ENCODE measurements at places on chromosomes 1 and 21.

GRCh38 chr1:46134660-46135331 lies 2.4 kb upstream of the PIK3R3 start:
- DNase-seq, result no peak

GRCh38 chr1:61085983-61086644 lies 3.8 kb downstream of the NFIA start:
- DNase-seq, result no peak

DNA sequence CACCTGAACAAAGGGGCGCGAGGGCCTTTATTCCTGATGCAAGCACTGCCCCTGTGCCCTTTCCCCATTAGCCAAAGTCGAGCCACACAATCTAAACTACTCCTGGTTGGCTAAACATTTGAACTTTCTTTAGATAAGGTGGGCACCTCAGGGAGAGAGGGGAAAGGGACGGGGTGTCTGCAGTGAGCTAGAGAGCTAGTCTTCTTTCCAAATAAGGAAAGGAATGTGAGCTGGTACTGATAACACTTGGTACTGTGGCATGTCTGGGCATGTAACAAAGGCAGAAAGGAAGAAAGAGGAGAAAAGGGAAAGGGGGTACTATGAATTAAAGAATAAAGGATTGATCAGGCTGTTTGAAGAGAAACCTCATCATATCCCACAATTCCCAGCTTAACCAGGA lies 62.8 kb downstream of the OVGP1 start:
- DNase-seq, result no peak

- no peak for DNase-seq
Measured at GRCh38 chr1:33927721-33928120, 63.8 kb downstream of the HMGB4 start.

DNA sequence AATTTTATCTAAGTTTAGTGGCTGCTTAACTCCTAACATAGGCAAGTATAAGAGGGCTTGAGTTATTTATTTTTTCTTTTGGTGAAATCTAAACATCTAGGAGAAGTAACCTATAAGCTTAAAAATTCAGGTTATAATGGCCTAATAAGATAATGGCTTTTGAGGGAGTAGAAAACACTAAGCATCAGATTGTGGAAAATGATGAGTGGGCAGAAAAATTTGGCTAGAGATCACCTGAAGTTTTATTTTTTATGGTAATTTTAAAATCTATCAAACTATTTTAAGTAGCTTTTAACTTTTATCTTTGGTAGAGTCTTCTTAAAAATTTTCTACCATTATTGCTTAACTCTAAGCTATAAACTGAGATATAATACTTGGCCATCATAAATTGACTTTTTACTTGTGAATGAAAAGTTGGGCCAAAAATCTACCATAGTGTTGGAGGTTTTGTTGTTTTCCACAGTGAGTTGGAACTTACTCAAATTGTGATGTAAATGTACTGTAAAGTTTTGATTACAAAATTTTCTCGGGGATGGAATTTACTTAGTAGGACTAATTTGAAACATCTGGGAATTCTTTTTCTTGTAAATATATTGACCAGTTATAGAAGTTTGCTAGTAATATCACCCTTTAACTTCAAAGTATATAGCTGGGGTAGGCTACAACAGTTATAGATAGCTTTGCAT lies 63.9 kb downstream of the USP25 start:
- DNase-seq, result no peak

DNA sequence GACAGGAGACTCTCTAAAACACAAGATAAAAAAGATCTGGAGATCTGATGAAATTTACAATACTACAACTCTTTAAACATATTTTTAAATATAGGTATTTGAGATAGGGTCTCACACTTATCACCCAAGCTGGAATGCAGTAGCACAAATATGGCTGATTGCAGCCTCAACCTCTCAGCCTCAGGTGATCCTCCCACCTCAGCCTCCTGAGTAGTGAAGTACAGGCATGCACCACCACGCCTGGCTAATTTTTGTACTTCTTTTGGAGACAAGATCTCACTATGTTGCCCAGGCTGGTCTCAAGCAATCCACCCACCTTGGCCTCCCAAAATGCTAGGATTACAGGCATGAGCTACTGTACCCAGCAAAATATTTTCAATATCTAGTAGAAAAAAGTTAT lies 170.0 kb upstream of the NR5A2 start:
- no peak for DNase-seq

DNA sequence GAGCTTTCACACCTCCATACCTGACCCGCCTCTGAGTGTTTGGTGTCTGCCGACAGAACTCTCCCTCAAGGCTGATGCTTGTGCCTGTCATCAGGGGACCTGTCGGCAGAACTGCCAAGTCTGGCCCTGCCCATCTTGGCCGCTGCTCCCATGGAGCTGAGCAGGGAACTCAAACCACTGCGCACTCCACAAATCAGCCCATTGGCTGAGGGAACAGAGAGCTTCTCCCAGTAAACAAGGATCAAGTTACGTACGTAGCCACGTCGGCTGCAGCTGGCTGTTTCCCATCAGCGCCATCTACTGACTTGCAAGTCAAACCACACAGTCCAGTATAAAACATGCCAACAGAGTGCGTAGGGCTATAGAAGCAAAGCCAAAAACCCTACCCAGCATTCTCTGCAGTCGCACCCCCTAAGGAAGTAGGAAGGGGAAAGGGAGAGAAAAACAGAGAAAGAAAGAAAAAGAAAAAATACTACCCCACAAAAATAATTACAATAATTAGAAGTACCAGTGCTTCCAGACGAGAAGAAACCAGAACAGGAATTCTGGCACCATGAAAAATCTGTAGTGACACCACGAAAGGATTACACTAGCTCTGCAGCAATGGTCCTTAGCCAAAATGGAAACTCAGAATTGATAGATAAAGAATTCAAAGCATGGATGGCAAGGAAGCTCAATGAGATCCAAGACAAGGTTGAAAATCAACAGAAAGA lies 13.1 kb downstream of the KRTAP13-1 start:
- no peak for DNase-seq

Data from central memory CD4-positive, alpha-beta T cell (primary cell).